ENCODE measurements at places on chromosomes 1 and 21.

GRCh38 chr1:65812065-65812464 lies 19.4 kb downstream of the PDE4B start:
- DNase-seq = no peak

DNA sequence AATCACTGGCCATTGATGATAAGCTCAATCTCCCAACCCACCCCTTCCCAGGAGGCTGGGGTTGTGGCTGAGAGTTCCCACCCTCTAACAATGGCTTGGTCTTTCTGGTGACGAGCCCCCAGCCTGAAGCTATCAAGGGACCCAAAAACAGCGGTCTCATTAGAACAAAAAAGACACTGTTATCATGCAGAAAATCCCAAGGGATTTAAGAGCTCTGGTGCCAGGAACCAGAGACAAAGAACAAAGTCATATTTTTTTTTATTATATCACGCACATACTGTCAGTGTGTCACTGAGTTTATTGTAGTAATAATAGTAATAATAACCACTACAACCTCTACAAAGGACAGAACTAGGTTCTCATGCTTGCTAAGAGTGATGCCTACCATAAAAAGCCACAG lies 43.9 kb downstream of the CCDC185 start:
- no peak for DNase-seq

DNA sequence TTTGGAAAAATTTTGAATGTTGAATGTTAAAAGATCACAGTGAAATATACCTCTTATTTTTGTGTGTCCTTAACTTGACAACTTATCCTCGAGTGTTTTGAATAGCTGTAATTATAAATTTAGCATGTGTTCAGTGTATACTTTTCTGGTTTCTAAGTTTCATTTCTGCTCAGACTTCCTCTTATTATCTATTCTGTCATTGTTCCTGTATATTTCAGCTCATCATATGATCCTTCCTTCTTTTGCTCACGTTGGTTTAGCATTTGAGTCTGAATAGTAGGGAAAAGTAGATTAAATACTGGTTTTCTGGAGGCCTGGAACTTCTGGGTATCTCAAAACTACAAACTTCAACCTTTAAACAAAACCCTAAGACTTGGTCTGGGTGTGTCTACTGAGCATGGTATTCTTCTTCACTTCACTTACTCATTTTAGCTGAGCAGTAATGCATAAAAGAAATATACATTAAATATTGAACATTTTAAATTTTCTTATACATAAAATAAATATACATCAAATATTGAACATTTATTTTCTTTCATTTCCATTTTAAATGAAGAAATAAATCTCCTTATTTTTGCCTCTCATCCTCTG lies 3.3 kb upstream of the ATP6V1G3 start:
- no peak for DNase-seq

DNA sequence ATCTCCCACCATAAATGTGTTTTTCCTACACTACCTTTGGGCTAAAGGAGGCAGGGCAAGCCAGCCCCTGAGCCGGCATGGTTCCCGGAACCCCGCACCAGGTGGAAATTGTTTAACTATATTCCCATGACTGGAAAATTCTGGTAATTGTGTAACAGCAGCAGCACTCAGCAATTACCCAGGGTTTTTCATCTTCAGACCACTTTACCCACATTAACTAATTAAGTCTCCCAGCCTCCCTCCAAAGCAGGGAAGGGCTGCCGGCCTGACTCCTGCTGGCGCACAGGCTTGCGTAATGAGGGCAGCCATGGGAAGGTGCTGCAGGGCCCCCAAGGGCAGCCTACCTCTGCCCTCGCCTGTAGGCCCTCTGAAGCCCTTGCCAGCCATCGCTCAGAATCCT lies 140.7 kb upstream of the VAMP3 start:
- peak; percentile 56 for DNase-seq

DNA sequence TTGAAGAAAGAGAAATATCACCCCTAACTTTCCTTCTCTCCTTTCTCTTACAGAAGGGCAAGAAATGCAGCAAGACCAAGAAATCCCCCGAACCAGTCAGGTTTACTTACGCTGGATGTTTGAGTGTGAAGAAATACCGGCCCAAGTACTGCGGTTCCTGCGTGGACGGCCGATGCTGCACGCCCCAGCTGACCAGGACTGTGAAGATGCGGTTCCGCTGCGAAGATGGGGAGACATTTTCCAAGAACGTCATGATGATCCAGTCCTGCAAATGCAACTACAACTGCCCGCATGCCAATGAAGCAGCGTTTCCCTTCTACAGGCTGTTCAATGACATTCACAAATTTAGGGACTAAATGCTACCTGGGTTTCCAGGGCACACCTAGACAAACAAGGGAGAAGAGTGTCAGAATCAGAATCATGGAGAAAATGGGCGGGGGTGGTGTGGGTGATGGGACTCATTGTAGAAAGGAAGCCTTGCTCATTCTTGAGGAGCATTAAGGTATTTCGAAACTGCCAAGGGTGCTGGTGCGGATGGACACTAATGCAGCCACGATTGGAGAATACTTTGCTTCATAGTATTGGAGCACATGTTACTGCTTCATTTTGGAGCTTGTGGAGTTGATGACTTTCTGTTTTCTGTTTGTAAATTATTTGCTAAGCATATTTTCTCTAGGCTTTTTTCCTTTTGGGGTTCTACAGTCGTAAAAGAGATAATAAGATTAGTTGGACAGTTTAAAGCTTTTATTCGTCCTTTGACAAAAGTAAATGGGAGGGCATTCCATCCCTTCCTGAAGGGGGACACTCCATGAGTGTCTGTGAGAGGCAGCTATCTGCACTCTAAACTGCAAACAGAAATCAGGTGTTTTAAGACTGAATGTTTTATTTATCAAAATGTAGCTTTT lies 2.4 kb downstream of the CCN1 start:
- no peak for DNase-seq

GRCh38 chr1:246317332-246318035 lies 189.6 kb downstream of the SMYD3 start:
- DNase-seq = no peak

GRCh38 chr21:15564907-15565306 lies 164.9 kb upstream of the USP25 start:
- no peak for DNase-seq
